ENCODE measurements at places on chromosomes 12 and 14. TPM values are rescaled to one million over a fixed set of nuclear protein-coding genes. Genes with fewer than 3 reads are reported as not detected.

DNA sequence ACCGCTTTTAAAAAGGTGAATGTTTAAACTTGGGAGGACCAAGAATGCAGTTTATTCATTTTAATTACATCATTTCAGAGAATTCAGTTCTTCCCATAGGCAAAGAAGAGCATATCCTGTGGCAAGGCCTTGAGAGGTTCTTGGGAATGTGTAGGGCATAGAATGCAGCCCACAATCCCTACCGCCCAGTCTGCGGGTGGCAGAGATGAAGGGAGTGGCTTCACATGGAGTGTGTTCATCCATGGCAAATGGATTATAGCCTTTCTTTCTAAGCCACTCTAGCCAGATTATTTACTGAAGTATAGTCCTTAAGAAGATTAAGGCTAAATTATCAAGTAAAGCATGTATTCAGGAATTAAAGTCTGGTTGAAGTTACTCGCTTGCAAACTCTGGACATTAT lies 97.4 kb downstream of the TSPAN8 start:
- no peak for DNase-seq

DNA sequence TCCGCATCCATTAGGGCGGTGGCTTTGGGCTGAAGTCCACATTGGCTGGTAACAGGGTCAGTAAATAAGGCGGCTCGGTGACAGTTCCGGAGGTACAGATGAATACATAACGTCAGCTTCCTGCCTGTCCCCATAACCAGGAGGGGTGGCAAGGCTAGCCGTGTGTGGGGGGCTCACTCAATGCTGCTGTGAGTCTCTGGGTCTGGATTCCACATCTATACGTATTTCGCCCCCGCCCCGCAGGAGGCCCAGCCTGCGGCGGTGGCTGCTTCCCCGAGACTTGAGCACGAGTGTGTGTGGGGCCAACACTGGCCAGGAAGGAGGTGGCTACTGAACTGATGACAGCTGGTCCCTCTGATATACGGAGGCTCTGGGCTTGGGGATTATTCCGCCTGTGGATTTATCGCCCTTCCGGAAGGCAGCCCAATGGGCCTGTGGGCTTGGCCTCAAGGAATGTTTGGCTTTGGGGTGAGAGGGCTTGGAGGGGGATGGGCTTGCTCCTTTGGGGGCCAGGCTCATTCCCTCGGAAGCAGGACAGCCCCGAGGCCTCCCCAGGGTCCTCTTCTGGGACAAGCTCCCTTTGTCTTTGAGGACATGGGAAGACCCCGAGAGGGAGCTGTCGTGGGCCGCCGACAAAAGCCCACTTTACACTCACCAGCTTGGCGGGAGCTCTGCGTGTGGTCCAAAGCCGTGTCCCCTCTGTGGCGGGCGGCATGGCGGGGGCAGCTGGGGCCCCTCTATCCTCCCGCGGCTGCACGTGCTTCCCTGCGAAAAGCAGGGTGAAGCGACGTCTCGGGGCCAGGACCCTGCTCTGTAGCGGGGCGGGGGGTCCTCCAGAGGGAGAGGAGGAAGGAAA lies 82.1 kb downstream of the KIF26A start:
- no peak for DNase-seq

DNA sequence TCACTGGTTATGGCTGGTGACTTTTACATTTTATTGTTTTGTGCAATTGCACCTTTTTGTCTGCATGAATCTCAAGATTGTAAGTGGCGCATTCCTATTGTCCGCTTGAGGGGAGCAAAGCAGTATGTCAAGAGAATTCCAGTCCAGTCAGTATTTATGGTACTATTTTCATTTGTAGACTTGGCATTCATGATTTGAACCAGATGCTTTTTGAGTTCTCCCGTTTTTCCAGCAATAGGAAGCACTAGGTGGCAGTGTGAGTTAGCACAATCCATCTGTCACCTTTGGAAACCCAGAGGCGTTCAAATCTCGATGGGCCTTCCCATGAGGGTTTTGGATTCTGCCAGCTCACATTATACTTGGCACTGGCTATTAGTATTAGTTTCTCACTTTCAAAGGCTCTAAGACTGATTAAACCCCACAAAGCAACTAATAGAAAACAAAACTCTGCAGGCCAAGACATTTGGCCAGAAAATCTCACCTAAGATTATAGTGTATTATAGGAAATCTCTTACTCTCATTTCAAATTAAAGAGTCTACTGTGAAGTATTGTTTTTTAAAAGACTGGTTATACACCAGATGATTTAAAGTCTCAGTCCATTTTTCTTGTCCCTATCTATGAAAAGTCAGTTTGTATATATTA lies 2.2 kb downstream of the DACT1 start:
- no peak for DNase-seq

DNA sequence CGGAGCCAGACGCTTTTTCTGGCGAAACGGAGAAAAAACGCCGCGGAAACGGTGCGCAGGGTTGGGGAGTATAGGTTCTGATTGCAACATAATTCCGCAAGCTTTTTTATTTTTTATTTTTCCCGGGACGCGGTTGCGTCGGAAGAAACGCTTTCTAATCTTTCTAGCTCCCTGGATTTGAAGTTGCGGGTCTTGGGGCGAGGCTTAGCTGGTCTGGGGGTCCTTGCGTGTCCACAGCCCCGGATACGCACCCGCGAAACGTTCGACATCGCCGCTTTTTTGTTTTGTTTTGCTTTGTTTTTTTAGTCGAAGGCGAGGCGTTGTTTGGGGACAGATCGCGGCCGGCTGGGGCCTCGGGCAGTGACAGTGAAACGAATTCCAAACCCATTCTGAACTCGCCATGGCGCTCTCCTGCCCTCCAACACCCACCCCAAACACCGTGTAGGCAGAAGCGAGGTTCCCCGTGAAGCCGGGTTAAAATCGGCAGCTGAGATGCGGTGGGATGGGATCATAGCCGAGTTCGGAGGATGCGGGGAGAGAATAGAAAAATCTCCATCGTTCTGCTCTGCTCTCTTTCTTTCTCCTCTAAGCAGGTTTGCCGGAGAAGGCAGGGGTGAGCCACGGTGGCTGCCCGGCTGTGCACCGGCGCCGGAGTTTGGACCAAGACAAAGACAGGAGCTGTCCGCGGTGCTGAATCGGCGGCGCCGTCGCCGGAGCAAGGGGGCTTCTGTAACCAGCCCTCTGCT lies 8.1 kb upstream of the LHX5 start:
- DNase-seq, result peak; percentile 84

The DCN gene
- total RNA-seq, result 75.1 TPM

The SLC24A4 gene
- total RNA-seq, result 0.57 TPM

The NOVA1 gene
- total RNA-seq, result 22.6 TPM

DNA sequence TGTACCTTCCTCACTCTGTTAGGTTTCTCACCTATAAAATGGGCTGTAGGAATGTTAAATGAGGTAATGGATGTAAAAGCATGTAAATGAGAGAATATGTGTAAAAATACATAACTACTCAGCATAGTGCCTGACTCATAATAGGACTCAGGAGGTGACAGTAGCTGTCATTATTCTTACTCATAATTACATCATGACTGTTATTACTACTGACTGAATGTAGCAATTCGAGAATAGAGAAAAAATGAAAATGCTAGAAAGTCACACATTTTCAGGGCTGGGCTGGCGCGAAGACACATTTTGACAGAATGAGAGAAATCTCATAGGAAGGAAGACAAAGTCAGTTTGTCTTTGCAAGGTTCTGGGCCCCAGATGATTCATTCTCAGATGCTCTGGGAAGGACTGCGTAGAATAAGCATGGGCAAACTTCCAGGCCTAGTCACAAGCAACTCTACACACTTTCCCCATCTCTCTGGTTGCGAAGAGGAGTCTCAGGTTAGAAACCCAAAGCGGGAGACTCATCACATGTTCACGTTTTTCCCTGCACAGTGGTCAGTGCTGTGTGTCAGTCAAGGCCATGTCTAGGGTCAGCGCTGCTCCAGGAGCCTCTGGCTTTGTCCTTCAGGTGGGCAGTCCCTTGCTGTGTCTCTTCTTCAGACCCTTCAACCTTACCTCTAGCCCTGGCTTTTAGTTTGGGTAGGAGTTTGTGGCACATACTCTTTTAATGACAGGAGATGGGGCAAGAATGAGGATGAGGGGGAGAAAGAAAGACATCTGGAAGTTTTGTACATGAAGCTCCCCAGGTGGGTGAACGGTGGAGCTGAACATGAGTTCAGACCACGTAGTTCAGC lies 8.4 kb downstream of the GPRC5A start:
- DNase-seq, result no peak

- DNase-seq, result no peak
These were observed 102.9 kb downstream of the CCER1 start for GRCh38 chr12:90851800-90852718.

DNA sequence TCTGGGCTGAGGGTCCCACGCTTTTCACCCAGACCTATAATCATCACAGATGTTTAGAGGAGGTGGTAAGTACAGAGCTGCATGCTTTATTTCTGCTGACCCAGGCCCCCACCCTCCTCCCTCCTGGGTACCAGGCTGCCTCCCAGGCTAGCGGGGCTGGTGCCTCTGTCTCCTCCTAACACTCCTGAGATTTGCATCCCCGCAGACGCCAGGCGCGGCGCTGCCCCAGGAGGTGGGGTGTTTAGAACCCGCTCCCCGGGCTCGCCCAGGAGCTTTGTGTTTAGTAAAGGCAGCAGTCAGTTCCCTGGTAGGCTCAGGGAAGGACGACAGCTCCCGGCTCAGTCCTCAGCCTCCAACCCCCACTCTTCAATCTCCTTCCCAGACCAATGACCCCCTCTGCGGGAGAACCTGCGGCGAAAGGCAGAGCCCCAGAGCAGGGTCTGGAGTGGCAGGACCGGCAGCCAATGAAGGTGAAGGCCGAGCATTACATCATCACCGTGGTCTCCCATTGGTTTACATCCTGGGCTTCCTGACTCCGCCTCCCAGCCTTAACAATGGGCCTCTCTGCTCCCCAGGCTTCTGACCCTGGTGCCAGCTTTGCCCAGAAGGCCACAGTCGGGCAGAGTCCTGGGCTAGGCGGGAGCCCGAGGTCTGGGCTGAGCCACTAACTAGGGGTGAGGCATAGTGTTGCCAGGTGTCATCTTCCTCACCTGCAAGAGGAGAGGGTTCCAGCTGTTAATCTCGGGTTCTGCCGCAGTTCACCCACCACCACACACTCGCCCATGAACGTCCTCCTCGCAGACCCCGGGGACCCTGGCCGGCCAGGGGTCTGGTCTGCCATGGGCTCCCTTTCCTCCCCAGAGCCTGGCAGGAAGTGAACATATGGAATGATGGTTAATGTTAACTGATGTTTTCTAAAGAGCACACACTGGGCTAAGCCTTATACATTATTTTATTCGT lies 57.5 kb downstream of the CALM1 start:
- peak; percentile 77 for DNase-seq

DNA sequence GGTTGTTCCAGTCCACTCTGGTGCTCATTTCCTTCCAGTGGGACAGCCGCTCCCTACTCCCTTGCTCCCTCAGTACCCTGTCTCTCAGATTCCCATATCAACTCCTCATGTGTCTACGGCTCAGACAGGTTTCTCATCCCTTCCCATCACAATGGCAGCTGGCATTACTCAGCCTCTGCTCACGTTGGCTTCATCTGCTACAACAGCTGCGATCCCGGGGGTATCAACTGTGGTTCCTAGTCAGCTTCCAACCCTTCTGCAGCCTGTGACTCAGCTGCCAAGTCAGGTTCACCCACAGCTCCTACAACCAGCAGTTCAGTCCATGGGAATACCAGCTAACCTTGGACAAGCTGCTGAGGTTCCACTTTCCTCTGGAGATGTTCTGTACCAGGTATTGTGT lies 69.9 kb downstream of the RAD52 start:
- no peak for DNase-seq

DNA sequence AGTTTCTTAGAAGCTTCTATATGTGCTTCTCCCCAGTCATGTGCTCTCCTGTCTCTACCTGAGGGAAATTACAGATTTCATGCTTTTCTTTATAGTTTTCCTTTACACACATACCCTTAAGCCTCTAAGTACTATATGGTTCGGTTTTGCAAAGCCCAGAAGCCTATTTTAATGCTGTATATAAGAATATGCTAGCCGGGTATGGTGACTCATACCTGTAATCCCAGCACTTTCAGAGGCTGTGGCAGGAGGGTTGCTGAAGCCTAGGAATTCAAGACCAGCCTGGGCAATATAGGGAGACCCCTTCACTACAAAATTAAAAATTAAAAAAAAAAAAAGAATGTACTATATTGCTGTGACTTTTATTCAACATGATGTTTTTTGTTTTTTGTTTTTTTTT lies 15.4 kb downstream of the DGLUCY start:
- no peak for DNase-seq

- DNase-seq, result no peak
These were observed 1.4 kb upstream of the PWP1 start for GRCh38 chr12:107684029-107684795.

- DNase-seq, result no peak
These were observed 1089.7 kb downstream of the TRHDE start for GRCh38 chr12:73361864-73362230.

- no peak for DNase-seq
These were observed 23.8 kb upstream of the ELK3 start for GRCh38 chr12:96170328-96170727.

The TAMALIN gene
- total RNA-seq, result 16.5 TPM

DNA sequence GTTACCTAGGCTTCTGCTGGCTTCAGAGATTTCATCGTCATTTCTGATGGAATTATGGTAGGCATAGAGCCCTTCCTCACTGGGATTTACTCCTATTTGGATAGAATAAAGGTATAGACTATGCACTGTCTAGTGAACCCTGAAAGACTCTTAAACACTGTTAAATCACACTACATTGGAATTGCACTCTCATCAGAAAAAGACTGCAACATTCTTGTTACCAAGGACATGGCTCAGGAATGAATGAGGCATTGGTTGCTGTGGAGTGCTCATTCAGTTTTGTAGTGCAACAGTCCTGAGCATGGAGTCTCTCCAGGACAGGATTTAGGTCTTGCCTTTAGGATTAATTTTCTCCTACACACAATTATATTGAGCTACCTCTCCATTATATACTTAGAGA lies 483.0 kb downstream of the NRXN3 start:
- no peak for DNase-seq

The ART4 gene
- total RNA-seq, result 0.81 TPM

GRCh38 chr14:24889843-24890242 lies 160.1 kb downstream of the STXBP6 start:
- DNase-seq, result no peak

GRCh38 chr14:61197416-61197815 lies 83.7 kb downstream of the TMEM30B start:
- DNase-seq, result no peak

The BIN2 gene
- total RNA-seq, result 0.19 TPM

The LHX5 gene
- total RNA-seq, result not detected

GRCh38 chr14:105918496-105919262 lies 392.3 kb downstream of the TMEM121 start:
- DNase-seq, result no peak

GRCh38 chr14:63578300-63578699 lies 35.1 kb upstream of the PPP2R5E start:
- DNase-seq, result no peak

The STON2 gene
- 40.4 TPM for total RNA-seq

The GNG2 gene
- 45.3 TPM for total RNA-seq
